AG09309 (cell line): ENCODE measurements at places on chromosomes 4 and X.

GRCh38 chrX:38494239-38494823 is 67.0 kb upstream of the TSPAN7 start:
- DNase-seq: no peak

DNA sequence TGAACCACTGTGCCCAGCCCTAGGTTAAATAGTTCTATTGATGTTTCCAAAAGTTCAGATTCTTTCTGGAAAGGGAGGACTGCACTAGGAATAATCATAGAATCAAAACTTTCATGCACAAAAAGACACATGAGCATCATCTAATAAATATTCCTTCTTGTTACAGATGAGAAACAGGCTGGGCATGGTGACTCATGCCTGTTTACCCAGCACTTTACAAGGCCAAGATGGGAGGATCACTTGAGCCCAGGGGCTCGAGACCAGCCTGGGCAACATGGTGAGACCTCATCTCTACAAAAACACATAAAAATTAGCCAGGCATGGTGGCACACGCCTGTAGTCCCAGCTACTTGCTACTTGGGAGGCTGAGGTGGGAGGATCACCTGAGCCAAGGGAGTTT is 27.7 kb downstream of the LARP7 start:
- no peak for DNase-seq

DNA sequence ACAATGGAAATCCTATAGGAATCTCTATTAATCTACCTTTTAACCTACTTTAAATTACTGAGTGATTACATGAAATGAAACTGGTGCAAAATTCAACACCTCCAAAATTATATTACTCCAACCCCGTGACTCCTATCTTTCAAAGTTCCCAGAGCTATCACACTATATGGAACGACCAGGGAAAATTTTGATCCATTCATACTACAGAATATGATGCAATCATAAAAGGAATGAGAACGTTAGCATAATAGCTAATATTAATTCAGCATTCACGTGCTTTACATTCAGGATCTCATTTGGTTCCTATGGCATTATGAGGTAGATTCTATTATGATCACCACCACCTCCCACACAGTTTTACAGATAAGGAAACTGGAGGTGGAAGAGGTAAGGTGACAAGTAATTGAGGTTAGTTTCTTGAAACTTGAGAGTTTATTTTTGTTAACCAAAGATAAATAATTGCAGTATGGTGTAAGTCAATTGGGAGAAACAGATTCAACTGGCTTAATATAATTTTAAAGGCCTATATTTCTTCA is 29.4 kb upstream of the INTS6L start:
- DNase-seq: no peak

DNA sequence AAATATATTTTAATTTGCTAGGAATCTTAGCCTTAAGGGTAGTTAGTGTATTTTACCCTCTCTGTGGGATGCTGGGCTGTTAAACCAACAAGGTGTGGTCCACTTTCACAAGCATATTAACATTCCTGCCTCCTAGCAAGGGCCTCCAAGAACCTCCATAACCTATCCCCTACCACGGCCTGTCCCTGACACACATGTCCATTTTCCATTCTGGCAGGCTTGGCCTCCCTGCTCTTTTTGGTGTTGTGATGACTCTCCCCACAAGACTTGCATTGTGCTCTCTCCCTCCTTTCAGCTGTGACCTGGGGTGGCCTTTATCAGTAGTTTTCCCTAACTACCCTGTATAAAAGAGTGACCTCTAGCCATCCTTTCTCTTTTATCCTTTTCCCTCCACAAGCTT is 120.2 kb downstream of the KLHL8 start:
- no peak for DNase-seq

- DNase-seq: no peak
Measured at GRCh38 chr4:150624055-150624454, 42.1 kb downstream of the MAB21L2 start.

DNA sequence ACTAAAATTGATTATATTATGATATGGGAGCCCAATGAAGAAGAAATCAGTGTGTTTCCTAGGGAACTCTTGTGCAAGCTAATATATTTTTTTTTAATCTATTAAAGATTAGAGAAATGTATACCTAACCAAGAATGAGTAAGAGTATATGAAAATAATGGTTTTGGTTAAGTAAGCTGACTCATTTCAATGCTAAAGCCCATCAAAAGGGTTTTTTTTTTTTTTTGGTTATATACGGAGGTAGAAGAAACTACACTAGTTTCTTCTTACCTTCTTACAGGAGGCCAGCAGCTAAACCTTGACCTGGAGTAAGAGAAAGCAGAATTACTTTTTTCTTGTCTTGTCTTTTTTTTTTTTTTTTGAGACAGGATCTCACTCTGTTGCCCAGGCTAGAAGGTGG is 27.5 kb downstream of the RUFY3 start:
- DNase-seq: no peak

DNA sequence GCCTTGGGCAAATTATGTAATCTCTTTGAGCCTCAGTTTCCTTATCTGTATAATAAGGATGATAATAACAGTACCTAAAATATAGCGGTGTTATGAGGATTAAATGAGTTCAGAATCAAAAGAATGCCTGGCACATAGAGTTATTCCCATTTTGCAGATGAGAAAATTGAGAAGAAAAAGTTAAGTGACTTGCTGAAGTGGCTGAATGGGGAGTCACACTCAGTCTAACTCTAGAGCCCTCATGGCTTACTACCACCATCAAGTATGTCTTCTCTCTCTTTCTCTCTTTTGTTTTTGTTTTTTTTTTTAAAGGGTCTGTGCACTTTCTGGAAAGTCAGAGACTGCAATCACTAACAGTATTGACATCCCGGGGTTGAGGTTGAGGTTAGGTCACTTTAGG is 615 bp downstream of the CACNA1F start:
- no peak for DNase-seq

GRCh38 chr4:150149381-150149780 is 71.1 kb downstream of the DCLK2 start:
- DNase-seq: peak; percentile 76

- DNase-seq: no peak
Measured at GRCh38 chrX:150219374-150220185, 143.5 kb upstream of the MAMLD1 start.

GRCh38 chrX:47628982-47629381 is 748 bp downstream of the CFP start:
- no peak for DNase-seq

- no peak for DNase-seq
Measured at GRCh38 chr4:8199594-8200301, 658 bp downstream of the SH3TC1 start.

GRCh38 chr4:145937971-145938611 is 532 bp downstream of the ZNF827 start:
- DNase-seq: no peak

DNA sequence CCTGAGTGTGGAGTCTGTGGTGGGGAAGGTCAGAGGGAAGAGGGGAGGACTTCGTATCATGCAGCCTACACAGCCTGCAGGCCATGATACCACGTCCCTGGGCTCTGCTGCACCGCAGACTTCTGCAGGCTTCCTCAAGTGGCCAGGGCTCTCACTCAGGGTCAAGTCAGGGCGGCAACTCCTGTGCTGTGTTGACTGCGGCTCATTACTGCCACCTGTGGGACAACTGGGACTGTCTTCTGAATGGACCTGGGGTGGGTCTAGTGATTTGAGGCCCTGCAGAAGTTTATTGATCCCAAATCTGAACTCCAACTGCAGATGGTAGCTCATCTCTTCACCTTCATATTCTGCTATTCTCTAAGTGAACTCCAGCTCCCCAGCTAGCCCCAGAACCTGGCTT is 167.1 kb downstream of the NSUN7 start:
- DNase-seq: no peak
